Suppressor macrophage (primary cell): ENCODE measurements at places on chromosomes 5 and 9.

- DNase-seq: peak; percentile 10
Measured at GRCh38 chr5:321726-322251, 275 bp downstream of the AHRR start.

- no peak for DNase-seq
Measured at GRCh38 chr5:80308526-80308925, 11.3 kb upstream of the SPZ1 start.

- DNase-seq: no peak
Measured at GRCh38 chr9:137785704-137786161, 91.8 kb upstream of the CACNA1B start.

DNA sequence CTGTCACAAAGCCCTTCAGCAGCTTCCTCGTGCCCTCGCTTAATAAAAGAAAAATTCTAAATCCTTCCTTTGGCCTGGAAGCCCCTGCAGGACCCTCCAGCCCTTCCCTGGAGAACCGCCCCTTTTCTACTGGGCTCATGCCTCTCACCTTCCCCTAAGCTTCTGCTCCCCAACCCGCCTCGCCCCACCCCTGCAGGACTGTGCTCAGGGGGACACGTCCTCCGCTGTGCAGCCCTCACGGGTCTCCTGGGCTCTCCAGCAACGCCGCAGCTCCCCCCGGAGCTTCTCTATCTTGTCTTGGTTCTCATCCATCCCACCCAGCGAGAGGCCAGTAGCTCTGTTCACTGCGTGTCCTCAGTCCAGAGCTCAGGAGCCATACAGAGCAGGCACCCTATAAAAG is 65.6 kb upstream of the SARDH start:
- no peak for DNase-seq

GRCh38 chr9:107742531-107743309 is 253.2 kb upstream of the KLF4 start:
- DNase-seq: no peak

GRCh38 chr9:19085295-19085694 is 17.4 kb downstream of the HAUS6 start:
- DNase-seq: peak; percentile 37

GRCh38 chr9:134597957-134598883 is 43.4 kb upstream of the COL5A1 start:
- no peak for DNase-seq

- no peak for DNase-seq
Measured at GRCh38 chr9:29220596-29221251, 1647.4 kb upstream of the C9orf72 start.

GRCh38 chr9:71268871-71269635 is 147.6 kb upstream of the TRPM3 start:
- no peak for DNase-seq

DNA sequence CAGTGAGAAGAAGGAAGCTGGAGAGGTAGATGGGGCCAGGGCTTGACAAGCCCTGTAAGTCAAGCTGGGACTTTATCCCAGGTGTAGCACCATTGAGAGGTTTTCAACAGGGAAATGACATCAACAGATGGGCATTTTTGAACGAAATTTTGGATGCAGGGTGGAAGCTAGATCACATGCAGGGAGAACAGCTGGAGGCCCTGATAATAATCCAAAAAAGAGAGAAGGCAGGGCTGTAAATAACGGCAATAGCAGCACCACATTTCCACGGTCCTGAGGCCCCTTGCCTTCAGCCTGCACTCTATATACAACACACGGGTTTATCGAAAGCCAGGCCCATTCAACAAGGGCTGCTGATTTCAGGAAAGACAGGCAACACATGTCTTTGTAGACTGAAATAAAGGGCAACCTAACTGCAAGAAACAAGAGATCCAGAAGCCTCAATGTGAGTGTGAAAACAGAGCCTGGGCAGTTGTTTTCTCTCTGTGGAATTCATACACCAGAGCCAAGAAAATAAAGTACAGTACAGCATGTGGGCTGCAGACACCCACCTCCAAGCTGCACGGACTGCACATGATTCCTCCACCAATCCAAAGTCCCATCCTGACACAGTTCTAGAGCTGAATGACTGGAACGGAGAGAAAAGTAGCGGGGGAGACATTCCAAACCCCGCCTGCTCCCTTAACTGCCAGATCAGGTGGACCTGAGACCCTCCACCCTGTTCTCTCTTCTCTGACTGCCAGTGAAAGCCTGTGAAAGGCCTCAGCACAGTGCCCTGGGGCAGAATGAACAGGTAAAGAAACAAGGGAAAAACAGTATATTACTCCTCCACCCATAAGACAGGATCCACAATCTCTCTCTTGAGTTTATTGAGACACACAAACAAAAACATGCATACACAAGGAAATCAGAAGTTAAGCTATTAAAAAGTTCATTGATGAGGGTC is 36.3 kb downstream of the KLHL3 start:
- DNase-seq: no peak

GRCh38 chr9:10005206-10005605 is 607.6 kb downstream of the PTPRD start:
- no peak for DNase-seq

- no peak for DNase-seq
Measured at GRCh38 chr5:174231956-174232487, 186.5 kb downstream of the NSG2 start.

DNA sequence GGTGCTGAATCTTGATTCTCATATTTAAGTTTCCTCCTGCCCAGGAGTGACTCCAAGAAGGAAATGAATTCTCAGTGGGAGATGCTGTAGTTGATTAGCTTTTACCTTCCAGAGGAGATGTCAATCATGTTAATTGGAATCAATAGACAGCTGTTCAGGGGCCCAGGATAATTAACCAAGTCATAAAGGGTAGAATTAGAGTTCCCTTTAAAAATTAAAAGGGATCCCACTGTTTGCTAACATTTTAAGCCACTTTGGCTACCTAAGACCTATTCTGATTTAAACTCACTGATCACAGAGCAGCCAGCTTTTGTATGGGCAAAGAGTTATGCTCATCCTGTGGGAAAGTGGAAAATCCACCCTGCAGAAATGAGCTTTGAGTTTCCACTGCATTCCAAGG is 249.6 kb downstream of the SLIT3 start:
- DNase-seq: no peak

- no peak for DNase-seq
Measured at GRCh38 chr5:129367883-129368282, 92.2 kb upstream of the ADAMTS19 start.

- peak; percentile 45 for DNase-seq
Measured at GRCh38 chr5:100600298-100600994, 65.3 kb downstream of the FAM174A start.

DNA sequence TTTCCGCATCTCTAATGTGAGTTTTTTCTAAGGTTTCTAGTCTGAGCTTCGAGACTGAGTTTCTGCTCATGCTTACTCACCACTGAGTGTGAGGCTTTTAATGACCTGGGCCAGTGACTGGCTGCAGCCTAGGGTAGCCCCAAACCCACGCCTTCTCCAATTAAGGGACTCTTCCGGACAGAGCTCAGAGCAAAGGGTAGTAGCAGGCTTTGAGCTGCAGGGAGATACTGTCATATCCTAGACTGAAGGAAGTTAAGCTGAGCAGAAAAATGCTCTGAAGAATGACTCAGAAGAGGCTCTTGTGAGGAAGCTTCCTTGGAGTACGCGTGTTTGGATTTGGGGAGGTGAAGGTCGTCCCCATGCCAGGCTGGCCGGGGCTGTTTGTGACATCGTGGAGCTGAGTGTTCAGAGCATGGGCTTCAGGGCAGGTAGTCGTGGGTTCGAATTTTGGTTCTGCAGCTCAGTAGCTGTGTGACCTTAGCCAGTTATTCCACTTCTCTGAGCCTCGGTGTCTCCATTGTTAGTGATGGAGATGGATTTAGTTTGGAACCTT is 3.5 kb downstream of the USP20 start:
- DNase-seq: peak; percentile 75

- no peak for DNase-seq
Measured at GRCh38 chr5:142572006-142572405, 113.9 kb downstream of the FGF1 start.

DNA sequence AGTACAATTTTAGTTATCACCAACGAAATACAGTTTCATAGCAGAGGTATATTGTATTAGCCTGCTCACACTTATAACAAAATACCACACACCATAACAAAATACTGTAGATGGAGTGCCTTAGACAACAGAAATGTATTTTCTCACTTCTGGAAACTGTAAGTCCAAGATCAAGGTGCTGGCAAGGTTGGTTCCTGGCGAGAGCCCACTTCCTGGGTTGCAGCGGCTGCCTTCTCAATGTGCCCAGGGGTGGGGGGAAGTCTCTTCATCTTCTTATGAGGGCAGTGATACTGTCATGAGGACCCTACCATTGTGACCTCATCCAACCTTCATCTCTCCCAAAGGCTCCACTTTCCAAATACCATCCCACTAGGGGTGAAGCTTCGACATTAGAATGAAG is 30.5 kb upstream of the GADD45G start:
- DNase-seq: no peak

- DNase-seq: no peak
Measured at GRCh38 chr5:26572480-26572879, 465.9 kb downstream of the CDH9 start.

GRCh38 chr9:27659001-27659400 is 85.7 kb upstream of the C9orf72 start:
- DNase-seq: peak; percentile 9

GRCh38 chr9:14133394-14133793 is 180.5 kb downstream of the NFIB start:
- DNase-seq: no peak

GRCh38 chr9:98328770-98329169 is 73.3 kb upstream of the TBC1D2 start:
- no peak for DNase-seq

GRCh38 chr9:79111653-79112052 is 460.1 kb upstream of the TLE4 start:
- DNase-seq: no peak

GRCh38 chr9:133031496-133031911 is 707 bp downstream of the GTF3C5 start:
- DNase-seq: peak; percentile 16

GRCh38 chr9:6566409-6567139 is 79.0 kb downstream of the GLDC start:
- peak; percentile 80 for DNase-seq
